ENCODE measurements at places on chromosomes 3 and 15.

DNA sequence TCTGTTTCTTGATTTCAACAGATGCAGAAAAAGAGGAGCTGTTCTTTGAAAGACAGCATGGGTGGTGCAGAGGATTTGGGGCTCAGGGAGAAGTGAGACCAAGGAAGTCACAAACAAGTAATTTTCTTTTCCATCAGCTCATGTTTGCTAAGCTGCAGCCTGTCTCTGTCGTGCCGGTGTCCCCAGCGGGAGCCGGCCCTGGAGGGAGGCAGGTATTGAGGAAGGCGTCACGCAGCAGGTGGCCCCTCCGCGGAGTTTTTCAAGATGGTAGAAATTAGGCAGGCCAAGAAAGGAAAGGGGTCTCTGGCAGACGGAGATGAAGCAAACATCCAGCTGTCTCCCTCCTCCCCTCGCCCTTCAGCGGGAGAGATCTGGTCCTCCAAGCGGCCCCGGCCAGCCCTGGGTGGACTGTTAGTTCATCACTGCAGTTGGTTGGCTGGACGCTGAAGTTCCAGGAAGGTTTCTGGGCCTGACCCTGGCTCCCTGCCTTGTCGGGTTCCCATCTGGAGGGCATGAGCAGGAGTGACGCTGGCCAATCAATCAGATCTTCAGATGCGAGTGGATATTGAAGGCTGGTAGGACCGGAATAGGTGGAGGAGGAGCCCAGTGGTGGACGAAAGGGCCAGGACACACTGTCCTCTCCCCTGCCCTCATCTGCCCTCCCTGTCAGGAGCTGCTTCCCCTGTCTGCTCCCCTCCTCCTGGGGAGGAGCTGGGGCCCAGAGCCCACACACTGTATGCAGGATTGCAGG, 27.7 kb upstream of the MUC4 start:
- DNase-seq = no peak

GRCh38 chr15:91183596-91183995, 83.5 kb downstream of the SV2B start:
- no peak for DNase-seq

GRCh38 chr3:112629425-112629824, 11.5 kb downstream of the CCDC80 start:
- DNase-seq = no peak

GRCh38 chr15:78421238-78421965, 16.6 kb upstream of the IREB2 start:
- DNase-seq = no peak

DNA sequence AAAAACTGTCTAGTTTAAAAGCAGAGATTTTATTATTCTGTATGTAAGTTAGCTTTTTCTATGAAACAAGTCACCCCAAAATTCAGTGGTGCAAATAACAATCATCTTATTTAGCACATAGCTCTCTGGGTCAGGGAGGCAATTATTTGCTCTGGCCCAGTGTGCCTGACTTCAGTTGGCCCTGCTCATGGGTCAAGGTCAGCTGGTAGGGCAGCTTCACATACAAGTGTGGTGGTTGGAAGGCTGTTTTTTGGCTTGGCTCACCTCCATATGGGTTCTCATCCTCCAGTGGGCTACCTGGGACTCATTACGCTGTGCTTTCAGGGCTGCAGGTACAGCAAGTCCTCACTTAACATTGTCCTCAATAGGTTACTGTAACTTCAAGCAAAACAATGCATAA, 228.6 kb downstream of the NR2F2 start:
- DNase-seq = no peak

GRCh38 chr15:35932531-35932930, 386.6 kb upstream of the DPH6 start:
- DNase-seq = no peak

- DNase-seq = no peak
Measured at GRCh38 chr15:68151277-68151676, 53.9 kb downstream of the CALML4 start.

GRCh38 chr3:128859630-128860029, 19.8 kb upstream of the ACAD9 start:
- no peak for DNase-seq

- DNase-seq = no peak
Measured at GRCh38 chr3:98733053-98733811, 29.9 kb upstream of the ST3GAL6 start.

GRCh38 chr3:97720417-97720816, 44.1 kb upstream of the ARL6 start:
- DNase-seq = no peak

DNA sequence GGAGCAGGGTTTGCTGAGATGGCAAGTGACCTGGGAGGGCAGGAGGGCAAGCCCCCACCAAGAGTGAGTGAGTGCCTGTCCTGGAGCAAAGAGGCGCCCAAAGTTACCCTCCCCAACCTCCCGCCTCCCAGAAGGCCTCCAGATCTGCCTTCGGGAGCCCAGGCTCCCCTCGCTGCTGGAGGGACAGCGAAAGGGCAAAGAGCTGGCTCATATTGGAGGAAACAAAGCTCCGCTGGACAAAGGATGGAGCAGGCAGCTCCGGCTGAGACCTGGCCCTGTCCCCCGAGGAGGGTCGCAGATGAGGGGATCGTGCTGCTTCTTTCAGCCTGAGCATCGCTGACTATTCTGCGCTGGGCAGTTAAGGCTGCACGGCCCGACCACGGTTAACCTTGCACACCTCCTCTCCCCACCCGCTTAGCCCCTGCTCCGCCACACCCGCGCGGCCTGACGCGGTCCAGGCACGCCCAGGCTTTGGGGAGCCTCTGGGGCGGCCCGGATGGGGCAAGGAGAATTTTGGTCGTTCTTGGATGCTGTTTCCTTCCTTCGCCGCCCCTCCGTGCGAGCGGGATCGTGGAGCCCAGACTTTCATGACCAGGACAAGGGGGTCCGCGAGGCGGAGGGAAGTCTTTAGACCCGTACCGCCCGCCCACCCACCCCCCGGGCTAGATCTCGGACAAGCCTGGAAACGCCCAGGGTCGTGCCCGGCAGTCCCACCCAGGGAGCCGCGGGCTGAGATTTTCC, 651 bp downstream of the PLCD1 start:
- no peak for DNase-seq

- DNase-seq = no peak
Measured at GRCh38 chr15:26807517-26808427, 34.9 kb upstream of the GABRB3 start.

Data from activated gamma-delta T cell treated with Interleukin-2 at 50 U/mL for 16 hours (primary cell).